Anterior cingulate cortex (tissue), 58 donors: ENCODE measurements at places on chromosomes 6 and 20.

DNA sequence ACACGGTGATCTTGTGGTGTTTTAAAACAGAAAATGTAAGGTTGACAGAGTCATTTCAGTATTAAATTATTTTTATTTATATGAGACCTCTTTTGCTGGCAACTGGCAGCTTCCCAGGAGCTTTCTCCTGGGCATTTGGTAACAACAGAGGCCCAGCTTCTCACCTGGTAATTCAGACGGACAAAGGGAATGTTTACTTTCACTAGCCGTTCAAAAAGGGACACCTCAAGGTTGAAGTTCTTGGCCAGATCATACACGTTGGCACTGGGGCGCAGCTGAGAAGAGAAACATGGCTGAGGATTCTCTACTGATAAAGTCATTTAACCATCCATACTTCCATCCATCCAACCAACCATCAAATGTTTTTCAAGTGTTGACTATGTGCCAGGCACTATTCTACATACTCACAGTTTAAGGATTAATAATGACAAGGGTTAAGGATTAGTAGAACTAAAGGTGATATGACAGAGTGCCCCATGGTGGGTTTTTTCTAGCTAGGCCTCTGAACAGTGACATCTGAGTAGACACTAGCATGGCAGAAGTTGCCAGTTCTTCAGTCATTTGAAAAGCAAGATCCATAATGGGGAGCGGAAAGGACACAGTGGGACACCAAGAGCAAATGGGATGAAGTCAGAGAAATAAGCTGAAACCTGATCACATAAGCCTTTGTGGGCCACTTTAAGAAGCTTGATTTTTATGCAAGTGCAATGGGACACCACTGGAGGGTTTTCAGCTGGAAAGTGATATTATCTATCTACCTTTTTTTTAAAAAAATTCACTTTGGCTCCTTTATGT is 25.1 kb downstream of the ZNFX1 start:
- DNase-seq = no peak

- no peak for DNase-seq
Observed at GRCh38 chr6:137051790-137052472, 7.2 kb upstream of the IL20RA start.

- no peak for DNase-seq
Observed at GRCh38 chr6:131642565-131642964, 5.5 kb downstream of the ENPP3 start.

- DNase-seq = no peak
Observed at GRCh38 chr20:1508574-1508973, 17.4 kb upstream of the SIRPB2 start.

- DNase-seq = no peak
Observed at GRCh38 chr6:123925842-123926399, 122.3 kb downstream of the NKAIN2 start.

DNA sequence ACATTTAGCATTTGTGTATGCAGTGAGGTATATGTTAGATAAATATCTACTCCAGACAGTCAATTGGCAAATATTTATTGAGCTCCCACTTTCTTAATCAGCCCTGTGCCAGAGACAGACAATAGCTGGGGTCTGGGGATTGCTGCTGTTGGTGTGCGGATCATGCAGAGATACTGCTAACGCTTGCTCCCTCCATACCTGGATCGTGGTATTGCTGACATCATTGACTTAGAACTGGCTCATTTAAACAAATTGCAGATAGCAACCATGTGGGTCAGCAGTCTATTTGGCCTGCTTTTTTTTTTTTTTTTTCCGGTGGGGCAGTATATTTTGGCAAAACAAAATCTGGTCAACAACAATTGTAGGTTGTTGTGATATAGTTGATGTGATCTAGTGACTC is 9.5 kb downstream of the ARID1B start:
- no peak for DNase-seq

- DNase-seq = no peak
Observed at GRCh38 chr6:85364344-85364743, 85.5 kb upstream of the NT5E start.

DNA sequence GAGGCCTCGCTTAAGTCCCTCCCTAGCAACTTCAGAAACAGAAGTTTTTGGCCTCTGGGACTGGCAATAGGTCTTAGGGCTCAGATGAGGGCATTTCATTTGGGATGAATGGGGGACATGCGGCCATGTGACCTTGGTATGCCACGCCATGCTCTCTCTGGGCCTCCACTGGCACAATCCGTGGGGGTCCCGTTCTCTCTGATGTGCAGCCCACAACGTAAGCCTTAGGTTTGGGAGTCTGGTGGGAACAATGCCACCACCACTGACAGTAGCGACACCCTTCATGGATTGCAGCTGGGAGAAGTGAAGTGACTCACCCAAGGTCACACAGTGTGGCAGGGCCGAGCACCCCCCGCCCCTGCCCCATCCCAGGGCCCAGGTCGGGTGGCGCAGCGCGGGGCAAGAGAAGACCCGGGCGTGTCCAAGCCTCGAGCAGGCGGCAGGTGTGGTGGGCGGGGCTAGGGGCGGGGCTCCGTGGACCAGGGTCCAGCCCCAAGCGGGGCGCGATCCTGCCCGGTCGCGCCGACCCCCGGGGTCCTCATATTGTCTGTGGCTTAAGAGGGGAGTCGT is 864 bp upstream of the CEBPB start:
- no peak for DNase-seq

GRCh38 chr6:7707787-7708186 is 18.1 kb upstream of the BMP6 start:
- DNase-seq = no peak

DNA sequence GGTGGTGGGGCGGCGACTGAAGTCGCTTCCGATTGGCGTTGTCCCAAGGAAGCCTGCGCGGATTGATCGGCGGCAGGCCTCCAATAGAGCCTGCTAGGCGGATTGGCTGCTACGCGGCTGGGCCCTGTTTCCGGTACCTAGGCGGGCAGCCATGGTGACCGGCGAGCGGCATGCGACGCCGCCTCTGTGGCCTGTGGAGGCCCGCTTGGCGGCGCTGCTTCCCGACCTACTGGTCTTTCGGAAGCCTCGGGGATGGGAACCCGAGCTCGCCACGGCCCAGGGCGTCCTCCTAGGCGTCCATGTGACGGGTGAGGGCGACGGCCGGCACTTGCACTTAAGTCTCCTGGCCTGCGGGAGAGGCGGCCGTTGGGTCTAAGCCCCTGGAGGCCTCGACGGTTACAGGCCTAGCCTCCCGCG is 28.1 kb downstream of the NFYA start:
- DNase-seq = no peak

DNA sequence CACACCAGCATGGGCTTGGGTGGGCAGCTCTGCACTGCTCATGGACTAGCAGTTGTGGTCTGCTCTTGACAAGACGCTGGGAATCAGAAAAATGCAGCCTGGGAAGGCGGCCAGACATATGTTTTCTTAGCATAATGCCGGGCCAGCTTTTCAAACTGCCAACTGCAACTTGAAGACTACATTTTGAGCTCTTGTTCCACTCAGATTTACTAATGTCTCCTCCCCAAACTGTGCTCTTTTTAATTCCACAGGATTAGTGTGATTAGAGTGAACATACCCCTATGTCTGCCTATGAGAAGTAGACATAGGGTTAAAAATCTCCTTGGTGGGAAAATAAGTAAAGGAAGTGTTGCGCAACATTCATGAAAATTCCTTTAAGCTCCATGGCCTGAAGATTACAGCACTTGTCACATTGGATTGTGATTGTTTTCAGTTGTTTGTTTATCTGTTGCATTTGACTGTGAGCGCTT is 5.3 kb upstream of the FNDC1 start:
- no peak for DNase-seq

GRCh38 chr6:105458551-105458950 is 55.7 kb upstream of the PREP start:
- no peak for DNase-seq

DNA sequence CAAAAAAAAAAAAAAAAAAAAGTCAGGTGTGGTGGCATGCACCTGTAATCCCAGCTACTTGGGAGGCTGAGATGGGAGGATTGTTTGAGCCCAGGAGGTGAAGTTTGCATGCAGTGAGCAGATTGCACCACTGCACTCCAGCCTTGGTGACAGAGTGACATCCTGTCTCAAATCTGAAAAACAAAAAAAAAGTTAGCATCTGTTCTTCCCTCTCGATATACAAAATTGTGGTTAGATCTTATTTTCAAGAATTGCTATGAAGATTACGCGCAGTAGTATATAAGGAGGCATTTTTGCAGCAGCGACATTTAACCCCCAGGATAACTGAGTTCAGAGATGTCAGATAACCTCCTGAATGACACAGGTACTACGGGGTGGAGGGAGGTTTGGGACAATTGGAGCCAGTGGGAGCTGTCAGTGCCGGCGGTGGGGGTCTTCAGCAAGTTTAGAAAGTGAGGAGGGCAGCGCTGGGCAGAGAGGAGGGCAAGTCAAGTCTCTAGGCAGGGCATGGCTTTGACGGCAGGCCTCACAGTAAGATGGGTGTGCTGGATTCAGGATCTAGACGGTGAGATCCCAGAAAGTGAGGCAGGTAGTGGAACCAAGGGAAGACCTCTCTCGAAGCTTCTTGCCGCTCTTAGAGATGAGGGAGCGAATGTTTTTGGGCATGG is 26.2 kb upstream of the MRPS18A start:
- no peak for DNase-seq

DNA sequence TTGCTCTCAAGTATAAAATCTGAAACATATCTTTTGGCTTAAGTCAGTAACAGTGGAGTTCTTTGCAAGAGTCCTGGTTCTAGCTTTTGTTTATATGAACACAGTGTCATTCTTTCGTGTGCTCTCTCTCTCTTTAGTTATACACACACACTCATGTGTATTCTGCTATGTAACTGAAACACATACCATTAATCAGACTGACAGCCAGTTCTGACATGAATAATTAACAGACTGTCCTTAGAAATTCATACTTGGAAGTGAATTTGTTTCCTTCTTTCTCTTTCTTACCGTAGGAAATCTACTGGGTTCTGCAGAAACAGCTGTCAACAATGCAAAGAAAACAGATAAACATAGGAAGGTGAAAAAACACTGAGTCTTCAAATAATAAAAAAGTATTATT is 2.5 kb downstream of the MCM9 start:
- DNase-seq = no peak

GRCh38 chr6:89411145-89412070 is 665 bp downstream of the RRAGD start:
- DNase-seq = peak; percentile 43

- DNase-seq = no peak
Observed at GRCh38 chr6:107706516-107707115, 117.5 kb downstream of the SCML4 start.

- DNase-seq = no peak
Observed at GRCh38 chr6:48658915-48659314, 547.9 kb upstream of the PTCHD4 start.

DNA sequence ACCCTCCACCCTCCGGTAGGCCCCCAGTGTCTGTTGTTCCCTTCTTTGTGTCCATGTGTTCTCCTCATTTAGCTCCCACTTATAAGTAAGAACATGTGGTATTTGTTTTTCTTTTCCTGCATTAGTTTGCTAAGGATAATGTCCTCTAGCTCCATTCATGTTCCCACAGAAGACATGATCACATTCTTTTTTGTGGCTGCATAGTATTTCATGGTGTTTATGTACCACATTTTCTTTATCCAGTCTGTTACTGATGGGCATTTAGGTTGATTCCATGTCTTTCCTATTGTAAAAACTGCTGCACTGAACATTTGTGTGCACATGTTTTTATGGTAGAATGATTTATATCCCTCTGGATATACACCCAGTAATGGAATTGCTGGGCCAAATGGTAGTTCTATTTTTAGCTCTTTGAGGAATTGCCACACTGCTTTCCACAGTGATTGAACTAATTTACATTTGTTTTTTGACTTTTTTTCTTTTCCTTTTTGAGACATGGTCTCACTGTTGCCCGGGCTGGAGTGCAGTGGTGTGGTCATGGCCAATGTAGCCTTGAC is 4.5 kb downstream of the KPNA5 start:
- no peak for DNase-seq

GRCh38 chr6:104548297-104548696 is 311.4 kb downstream of the HACE1 start:
- DNase-seq = no peak
